ENCODE measurements at places on chromosomes 2 and 18.

- no peak for DNase-seq
Measured at GRCh38 chr18:49859021-49859359, 45.7 kb upstream of the ACAA2 start.

GRCh38 chr2:121046335-121046734 is 238.7 kb downstream of the TFCP2L1 start:
- no peak for DNase-seq

DNA sequence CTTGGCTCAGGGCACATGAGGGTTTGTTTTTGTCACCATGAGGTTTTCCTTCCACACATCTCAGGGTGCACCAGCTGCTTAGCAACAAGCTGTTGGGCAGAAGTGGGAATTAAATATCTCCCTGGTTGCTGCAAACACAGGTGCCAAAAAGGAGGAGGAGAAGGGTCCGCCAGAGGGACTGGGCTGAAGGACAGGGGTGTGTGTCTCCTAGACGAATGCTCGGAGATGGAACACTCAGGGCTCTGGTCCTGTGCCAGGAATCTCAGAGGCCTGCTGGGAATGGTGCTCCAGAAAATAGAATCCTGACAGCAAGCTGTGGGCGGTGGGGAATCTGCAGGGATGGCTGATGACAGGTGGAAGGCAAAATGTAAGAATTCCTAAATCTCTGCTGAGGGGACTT is 94.5 kb downstream of the VSNL1 start:
- no peak for DNase-seq

GRCh38 chr2:215107216-215108056 is 31.0 kb downstream of the ABCA12 start:
- no peak for DNase-seq

DNA sequence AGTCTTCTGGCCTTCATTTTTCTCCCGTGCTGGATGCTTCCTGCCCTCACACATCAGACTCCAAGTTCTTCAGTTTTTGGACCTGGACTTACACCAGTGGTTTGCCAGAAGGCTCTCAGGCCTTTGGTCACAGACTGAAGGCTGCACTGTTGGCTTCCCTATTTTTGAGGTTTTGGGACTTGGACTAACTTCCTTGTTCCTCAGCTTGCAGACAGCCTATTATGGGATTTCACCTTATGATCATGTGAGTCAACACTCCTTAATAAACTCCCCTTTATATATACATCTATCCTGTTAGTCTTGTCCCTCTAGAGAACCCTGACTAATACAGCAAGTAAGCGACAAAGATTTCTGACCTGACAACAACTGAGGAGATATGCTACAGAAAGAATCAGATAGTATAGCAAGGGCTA is 7.2 kb downstream of the CDC42EP3 start:
- no peak for DNase-seq

- DNase-seq = no peak
Measured at GRCh38 chr2:165544897-165545296, 75.4 kb downstream of the CSRNP3 start.

DNA sequence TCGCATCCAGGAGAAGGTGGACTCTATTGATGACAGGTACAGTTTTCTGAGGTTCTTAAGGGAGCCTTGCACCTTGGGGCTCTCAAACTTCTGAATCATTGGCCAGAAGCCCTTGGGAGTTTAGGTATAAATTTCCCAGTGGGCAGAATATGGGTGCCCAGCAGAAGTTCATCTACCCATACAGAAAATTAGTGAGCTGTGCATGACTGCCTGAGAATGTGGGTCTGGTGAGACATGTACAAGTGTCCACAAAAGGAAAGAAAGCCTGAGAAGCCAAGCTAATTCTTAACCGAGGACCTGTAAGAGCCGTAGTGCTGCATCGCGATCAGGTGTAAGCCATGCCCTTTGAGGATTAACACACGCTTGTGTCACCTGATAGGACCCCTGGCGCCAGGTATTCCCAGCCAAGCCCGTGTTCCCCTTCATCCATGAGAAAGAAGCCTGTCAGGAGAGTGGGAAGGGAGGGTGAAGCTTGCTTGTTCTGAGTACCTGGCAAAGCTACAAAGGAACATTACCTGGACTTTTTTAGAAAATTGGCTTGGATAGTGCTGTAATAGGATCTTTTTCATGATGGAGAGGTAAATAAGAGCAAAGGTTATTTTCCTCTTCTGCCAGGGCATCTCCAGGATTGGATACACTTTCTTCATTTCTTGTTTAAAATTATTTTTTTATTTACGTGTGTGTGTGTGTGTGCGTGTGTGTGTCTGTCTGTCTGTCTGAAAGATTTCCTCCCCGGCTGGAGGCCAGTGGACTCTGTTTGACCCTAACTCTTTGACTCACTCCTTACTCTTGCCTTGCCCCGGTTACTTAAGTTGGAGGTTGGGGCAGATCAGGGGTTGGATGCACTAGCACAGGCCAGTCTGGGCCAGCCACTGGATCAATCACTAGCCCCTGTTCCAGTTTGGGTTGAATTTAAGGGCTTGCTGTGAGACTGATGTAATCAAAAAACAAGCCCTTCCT is 90.4 kb upstream of the EML6 start:
- DNase-seq = no peak

GRCh38 chr18:21894619-21895367 is 154.2 kb downstream of the MIB1 start:
- DNase-seq = no peak

GRCh38 chr18:69209761-69210160 is 190.9 kb upstream of the DOK6 start:
- DNase-seq = no peak

GRCh38 chr2:62410926-62411456 is 95.0 kb downstream of the TMEM17 start:
- DNase-seq = no peak

GRCh38 chr2:222703886-222704285 is 32.4 kb downstream of the MOGAT1 start:
- DNase-seq = no peak
